ENCODE measurements at places on chromosomes 1 and 21. TPM values are rescaled to one million over a fixed set of nuclear protein-coding genes. Genes with fewer than 3 reads are reported as not detected.

The C1orf122 gene
- 19.5 TPM for total RNA-seq

The ETV3L gene
- 0.10 TPM for total RNA-seq

The IVL gene
- not detected for total RNA-seq

The DNAJC28 gene
- total RNA-seq, result 5.4 TPM

The ANKRD34A gene
- total RNA-seq, result 1.8 TPM

The AUNIP gene
- 1.8 TPM for total RNA-seq

The HSD3B2 gene
- total RNA-seq, result not detected

The TMEM125 gene
- 19.3 TPM for total RNA-seq

The OLIG2 gene
- 44.0 TPM for total RNA-seq

The GPR25 gene
- not detected for total RNA-seq

The SPATA46 gene
- not detected for total RNA-seq

DNA sequence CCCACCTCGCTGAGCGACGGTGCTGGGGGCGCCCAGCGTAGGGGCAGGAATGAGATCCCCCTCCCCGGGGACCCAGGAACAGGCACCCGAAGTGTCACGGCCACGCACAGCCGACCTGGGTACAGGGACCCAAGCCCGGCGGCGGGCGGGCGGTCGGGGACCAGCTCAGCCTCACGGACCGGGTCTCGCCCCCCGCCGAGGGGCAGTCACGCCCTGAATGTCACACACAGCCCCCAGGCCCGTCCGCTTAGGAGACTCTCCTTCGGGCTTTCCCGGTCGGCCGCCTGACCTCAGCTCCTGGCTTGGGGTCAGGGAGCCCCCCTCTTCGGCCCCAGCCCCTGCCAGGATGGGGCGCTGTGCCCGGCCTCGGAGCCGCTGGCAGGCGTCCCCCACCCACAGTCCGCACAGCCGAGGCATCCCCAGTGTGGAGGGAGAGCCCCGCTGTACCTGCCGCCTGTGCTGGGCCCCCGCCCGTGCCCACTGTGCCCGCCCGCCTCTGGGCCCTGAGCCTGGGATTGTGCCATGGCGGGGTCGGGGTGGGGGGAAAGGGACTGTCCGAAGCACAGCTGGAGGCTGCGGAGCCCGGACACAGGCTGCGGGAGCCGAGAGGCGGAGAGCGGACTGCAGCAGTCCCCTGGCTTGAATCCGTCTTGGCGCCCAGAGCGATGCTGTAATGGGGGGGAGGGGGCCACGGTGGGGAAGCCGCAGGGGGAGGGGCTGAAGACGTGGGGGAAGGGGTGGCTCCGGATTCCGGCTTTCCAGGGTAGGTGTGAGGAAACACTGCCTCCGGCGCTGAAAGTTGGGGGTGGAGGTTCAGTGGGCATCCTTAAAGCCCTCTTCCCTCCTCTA, 627 bp upstream of the DLGAP3 start:
- DNase-seq, result no peak

GRCh38 chr1:232557096-232557495, 72.8 kb downstream of the SIPA1L2 start:
- no peak for DNase-seq

DNA sequence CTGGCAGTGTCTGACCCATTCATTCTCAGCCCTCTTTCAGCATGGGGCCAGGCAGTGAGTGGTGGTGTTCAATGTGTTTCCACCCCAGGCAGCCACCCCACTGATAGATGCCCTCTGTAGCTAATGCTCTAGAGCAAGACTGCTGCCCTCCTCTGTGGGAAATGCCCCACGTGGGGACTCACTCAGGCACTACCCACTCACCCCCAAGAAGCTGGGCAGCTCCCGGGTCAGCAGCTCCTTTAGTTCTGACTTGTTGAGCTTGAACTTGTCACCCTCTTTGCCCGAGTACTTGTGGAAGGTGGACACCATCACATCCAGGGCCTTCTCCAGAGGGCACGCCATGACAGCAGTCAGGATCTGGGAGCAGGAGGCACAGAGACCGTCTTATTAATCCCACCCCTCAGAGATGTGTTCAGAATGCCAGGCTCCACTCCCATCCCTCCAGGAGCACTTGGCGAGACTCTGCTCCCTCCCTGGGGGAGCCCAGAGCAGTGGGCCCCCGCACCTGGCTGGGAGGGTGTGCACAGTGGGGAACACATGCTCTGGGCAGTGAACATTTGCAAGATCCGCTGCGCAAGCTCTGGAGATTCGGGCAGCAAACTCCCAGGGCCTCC, 1.0 kb downstream of the S100A4 start:
- no peak for DNase-seq

GRCh38 chr1:240492832-240493440, 119.0 kb downstream of the GREM2 start:
- DNase-seq, result peak; percentile 0

DNA sequence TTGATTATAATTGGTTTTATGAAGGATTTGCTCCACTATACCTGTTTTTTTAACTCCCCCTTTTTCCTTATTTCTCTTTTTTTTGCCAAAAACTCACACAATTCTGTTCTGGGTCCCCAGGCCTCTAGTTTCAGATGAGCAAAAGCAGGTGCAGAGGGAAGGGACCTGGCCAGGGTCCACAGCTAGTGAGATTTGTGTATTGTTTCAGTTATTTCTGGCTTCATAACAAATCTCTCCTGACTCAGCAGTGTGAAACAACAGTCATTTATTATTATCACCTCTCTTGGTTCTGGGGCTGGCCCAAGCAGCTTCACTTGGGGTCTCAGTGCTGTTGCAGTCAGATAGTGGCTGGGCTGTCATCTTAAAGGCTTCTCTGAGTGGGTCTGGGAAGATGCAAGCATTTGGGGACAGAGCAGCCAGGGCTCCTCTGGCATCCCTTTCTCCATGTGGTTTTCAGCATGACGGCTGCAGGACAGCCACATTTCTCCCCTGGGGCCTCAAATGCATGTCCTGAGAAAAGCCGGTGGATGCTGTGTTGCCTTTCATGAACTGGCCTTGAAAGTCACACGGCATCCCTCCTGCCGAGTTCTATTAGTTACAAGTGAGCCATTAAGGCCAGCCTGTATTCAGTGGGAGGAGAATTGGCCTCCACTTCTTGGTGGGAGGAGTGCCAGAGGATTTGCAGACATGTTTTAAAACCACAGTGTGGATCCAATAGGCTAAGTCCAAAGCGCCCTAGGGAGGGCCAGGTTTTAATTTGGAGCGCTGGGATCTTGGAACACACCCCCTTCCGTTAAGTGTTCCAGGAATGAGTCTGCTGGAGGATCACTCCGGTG, 137.1 kb downstream of the CAMTA1 start:
- peak; percentile 94 for DNase-seq

GRCh38 chr1:115423776-115424175, 85.7 kb upstream of the NGF start:
- no peak for DNase-seq

DNA sequence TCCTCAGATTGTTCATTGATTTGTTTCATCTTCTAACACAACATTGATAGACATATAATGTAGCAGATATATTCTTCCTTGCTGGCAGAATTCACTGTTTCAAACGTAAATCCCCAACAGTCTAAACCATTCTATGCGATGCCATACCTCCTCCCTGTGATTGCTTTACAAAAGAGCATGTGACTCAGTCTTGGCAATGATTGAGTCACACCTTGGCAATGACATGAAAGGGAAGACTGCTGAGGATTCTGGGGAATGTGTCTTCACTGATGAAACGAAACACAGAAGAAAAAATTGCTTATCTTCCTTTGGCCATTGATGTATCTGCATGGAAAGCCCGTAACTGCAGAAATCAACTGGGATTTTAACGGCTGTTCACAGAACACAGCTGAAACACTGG, 409.6 kb upstream of the ZRANB2 start:
- DNase-seq, result no peak

DNA sequence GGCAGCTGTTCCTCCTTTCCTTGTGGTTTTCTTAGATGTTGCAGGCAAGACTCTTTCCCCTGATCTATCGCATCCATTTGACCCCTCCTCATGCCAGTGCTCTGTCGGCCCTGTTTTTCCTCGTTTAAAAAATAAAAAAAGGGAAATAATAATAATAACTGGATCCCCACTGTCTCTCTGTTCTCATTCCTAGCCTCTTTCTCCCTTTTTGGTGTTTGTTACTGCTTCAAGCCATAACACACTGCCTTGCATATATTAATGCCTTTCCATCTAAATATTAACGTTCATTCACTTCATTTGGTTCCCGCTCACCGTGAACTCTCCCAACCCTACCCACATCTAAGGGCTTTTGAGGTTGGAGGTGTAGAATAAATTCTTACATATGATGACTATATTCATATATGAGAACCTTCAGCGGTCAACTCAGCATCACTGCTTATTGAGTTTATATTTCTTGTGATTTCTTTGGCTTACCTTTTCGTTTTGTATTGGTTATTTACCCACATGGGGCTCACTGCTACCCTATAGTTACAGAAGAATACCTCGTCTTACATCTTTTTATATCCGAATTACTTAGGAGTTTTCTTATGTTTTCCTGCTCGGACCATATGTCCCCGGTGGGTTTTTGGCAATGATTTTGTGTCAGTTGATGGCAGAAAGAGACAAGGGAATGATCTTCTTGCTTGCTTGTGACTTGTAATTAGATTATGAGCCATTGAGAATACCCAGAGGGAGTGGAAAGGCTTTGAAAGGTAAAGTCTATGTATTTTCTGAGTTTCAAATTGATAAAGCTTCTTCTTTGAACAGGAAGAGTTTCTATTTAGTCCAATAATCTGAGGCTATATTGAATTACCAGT, 805 bp downstream of the ATG4C start:
- peak; percentile 2 for DNase-seq

- no peak for DNase-seq
Observed at GRCh38 chr1:61370177-61370912, 288.0 kb downstream of the NFIA start.

DNA sequence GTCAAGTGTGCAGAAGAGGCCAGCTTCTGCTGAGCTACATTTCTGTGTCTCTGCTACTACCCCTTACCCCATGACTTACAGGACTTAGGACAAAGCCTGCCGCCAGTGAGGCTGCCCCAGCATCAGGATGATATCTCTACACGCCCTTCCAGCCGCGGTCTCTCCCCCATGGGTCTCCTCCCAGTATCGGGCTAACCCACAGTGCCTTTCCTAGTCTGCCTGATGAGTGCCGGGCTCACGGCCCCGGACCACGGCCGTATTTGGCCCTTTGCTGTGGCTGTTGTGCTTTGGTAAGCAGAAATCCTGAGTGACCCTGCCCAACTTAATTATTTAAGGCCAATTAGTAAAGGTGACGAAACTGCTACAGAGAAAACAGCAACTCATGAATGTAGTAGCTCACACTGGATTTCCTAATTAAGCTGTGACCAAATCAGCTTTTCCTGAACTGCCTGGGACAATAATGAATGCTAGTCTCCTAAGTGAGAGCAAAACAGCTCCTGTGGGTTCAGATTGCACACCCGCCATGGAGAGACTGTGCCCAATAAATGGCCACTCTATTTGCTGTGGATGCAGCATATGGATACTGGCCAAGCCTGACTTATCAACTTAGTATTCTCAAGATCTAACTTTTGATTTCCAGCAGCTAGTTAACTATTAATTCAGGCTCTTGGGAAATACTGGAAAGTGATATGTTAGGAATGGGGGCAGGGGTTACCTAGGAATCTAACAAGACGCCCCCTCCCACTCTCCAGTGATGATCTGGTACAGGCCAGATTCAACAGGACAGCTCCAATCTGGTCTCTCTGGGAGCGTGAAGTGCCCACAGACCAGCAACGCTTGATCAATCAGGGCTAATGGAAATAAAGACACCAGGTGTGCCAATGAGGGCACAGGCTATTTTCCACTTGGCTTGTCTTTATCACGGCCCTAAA, 123.3 kb upstream of the IFFO2 start:
- DNase-seq, result no peak

GRCh38 chr1:200173097-200173618, 145.6 kb downstream of the NR5A2 start:
- peak; percentile 33 for DNase-seq

GRCh38 chr1:201904579-201904978, 15.9 kb downstream of the SHISA4 start:
- DNase-seq, result no peak

GRCh38 chr1:97791251-97791650, 129.6 kb downstream of the DPYD start:
- no peak for DNase-seq

GRCh38 chr1:180571060-180571831, 12.5 kb downstream of the OVAAL start:
- DNase-seq, result no peak

- no peak for DNase-seq
Observed at GRCh38 chr1:150259758-150260669, 2.4 kb downstream of the CA14 start.

- DNase-seq, result no peak
Observed at GRCh38 chr1:220491891-220492290, 36.0 kb upstream of the MARK1 start.

GRCh38 chr1:213131851-213132655, 81.0 kb downstream of the RPS6KC1 start:
- DNase-seq, result no peak

DNA sequence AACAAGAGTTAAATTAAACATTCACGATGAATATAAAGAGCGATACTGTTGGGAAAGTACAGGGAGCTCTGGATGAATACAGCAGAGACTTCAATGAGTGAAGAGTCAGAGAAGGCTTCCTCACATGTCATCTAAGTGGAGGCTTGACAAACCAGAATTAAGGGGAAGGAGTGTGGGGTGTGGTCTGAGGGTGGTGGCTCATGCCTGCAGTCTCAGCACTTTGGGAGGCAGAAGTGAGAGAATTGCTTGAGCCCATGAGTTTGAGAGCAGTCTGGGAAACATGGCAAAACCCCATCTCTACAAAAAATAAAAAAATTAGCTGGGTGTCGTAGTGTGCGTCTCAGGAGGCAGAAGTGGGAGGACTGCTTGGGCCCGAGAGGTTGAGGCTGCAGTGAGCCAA, 8.7 kb downstream of the SDHB start:
- DNase-seq, result no peak

GRCh38 chr1:61784726-61785125, 42.4 kb downstream of the PATJ start:
- no peak for DNase-seq

Data from spinal cord (tissue), 10 donors.